ENCODE measurements at places on chromosomes 1 and 21.

GRCh38 chr21:17454315-17455027, 58.4 kb upstream of the CXADR start:
- DNase-seq, result no peak

- no peak for DNase-seq
Measured at GRCh38 chr1:29698033-29698432, 461.7 kb downstream of the PTPRU start.

- DNase-seq, result no peak
Measured at GRCh38 chr1:206037581-206037980, 13.9 kb upstream of the CTSE start.

GRCh38 chr1:241841691-241842090, 6.3 kb upstream of the EXO1 start:
- DNase-seq, result no peak

GRCh38 chr1:189616893-189617292, 860.8 kb downstream of the BRINP3 start:
- no peak for DNase-seq
